NCI-H1417 (cell line): ENCODE measurements at places on chromosomes 16 and 17.
A peak's percentile ranks its signal among the peaks of the same experiment; 100 is the strongest.

- DNase-seq, result no peak
Measured at GRCh38 chr17:60352569-60352968, 39.4 kb downstream of the USP32 start.

GRCh38 chr17:39997543-39997942 is 16.9 kb downstream of the PSMD3 start:
- no peak for DNase-seq

DNA sequence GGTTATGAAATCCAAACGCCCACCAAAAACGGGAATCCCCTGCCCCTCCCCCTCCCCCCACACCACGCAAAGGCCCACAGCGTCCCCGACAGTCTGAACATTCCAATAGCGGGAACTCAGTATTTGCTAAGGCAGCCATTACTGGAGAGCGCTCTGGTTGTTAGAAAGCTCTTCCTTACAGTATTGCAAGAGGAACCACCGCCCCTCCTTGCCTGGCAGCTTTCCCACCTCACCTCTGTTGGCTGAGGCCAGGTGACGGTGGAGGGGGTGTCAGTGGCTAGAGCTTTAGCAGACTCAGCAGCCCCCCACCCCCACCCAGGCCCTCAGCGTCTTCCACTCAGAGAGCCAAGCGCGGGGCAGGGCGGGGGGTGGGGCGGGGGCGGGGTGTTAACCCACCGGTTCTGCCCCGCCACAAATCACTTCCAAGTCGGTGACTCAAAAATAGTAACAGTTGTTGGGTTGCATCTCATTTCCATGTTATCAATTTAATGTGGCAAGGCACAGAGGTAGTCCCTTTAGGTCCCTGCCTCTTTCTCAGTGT is 2.2 kb upstream of the PLEKHH3 start:
- peak; percentile 46 for DNase-seq

GRCh38 chr16:6892966-6893365 is 439.7 kb upstream of the RBFOX1 start:
- no peak for DNase-seq

GRCh38 chr17:33404070-33404819 is 111.2 kb upstream of the ASIC2 start:
- DNase-seq, result no peak

DNA sequence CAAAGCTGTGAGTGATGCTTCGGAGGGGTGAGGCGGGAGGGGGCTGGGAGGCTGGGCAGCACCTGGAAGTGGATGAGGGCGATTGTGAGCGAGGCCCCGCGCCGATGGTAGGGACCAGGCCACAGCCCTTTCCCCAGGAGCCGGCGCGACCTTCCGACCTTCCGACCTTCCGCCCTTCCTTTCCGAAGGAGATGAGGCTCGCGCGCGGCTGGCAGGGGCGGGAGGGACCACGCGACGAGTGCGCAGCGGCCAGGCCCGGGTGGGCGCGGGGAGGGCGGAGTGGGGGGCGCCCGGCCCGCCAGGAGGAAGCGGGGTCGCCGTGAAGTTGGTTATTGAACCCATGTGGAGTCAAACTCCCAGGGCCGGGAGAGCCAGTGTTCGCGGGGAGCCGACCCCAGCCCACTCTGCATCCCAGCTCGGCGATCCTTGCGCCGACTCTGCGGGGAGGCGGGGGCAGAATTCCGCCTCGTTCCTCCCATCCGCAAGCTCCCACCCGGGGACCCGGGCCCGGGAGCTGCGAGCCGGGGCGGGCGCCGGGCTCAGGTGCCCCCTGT is 56.6 kb downstream of the RAP1GAP2 start:
- DNase-seq, result peak; percentile 44

DNA sequence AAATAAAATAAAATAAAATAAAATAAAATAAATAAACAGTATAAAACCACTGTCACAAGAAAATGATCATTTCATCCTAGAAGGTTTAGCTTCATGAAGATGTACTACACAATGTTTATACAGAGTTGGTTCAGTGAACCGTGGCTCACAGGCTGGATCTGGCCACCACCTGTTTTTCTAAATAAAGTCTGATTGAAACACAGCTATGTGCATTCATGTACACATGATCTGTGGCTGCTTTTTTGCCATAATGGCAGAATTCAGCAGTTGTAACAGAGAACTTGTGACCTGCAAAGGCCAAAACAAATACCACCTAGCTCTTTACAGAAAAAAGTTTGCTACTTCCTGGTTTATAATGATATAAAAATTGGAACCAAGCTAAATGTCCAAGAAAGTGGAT is 12.6 kb upstream of the RPRML start:
- no peak for DNase-seq

GRCh38 chr17:2093349-2093748 is 38.4 kb downstream of the HIC1 start:
- DNase-seq, result no peak

- no peak for DNase-seq
Measured at GRCh38 chr17:79840989-79841286, 1.7 kb upstream of the CBX4 start.

DNA sequence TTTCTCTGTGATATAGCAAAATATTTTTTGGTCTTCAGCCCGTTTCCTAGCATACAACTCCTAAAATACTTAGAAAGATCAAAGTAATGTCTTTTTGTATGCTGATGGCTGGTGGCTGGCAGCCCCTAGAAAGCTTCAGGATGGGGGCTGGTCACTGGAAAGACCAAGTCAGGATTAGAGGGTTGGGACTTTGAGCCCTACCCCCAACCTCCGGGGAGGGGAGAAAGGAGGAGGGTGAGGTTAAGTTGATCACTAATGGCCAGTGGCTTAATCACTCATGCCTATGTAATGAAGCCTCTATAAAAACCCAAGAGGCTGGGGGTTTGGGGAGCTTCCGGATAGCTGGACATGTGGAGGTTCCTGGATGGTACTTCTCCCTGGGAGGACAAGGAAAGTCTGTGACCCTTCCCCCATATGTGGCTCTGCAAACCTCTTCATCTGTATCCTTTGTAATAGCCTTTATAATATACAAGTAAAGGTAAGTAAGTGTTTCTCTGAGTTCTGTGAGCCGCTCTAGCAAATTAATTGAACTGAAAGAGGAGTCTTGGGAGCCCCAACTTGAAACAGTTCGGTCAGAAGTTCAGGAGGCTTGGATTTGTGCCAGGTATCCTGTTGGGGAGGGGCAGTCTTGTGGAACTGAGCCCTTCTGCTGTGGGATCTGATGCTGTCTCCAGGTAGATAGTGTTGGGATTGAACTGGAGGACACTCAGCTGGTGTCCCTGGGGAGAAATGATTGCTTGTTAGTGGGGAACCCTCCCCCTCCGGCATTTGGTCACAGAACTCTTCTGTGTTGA is 3.5 kb downstream of the SLC7A6 start:
- DNase-seq, result peak; percentile 83

GRCh38 chr17:50169881-50170459 is 4.2 kb downstream of the SGCA start:
- DNase-seq, result no peak

GRCh38 chr16:27859020-27859419 is 204.5 kb downstream of the GSG1L start:
- no peak for DNase-seq

GRCh38 chr16:31181102-31181830 is 1.3 kb downstream of the FUS start:
- DNase-seq, result no peak

- no peak for DNase-seq
Measured at GRCh38 chr17:6108382-6108781, 38.2 kb downstream of the WSCD1 start.

- DNase-seq, result no peak
Measured at GRCh38 chr17:43732958-43733357, 25.6 kb downstream of the SOST start.

DNA sequence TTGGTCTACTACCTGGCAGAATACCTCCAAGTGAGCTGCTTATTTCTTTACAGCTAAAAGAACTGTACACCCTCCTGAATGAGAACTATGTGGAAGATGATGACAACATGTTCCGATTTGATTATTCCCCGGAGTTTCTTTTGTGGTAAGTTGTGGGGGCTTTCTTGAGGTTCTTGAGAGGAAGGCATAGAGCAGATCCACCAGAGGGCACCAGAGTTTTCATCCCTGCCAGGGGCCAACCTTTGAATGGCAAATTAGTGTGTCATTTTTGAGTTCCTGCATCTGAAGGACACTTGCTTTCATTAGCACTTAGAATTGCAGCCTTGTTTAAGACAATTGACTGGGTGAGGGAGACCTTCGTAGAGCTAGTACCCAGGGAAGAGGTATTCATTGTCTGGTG is 35.0 kb downstream of the NMT1 start:
- no peak for DNase-seq

GRCh38 chr16:75746359-75746758 is 20.1 kb upstream of the CPHXL start:
- no peak for DNase-seq

DNA sequence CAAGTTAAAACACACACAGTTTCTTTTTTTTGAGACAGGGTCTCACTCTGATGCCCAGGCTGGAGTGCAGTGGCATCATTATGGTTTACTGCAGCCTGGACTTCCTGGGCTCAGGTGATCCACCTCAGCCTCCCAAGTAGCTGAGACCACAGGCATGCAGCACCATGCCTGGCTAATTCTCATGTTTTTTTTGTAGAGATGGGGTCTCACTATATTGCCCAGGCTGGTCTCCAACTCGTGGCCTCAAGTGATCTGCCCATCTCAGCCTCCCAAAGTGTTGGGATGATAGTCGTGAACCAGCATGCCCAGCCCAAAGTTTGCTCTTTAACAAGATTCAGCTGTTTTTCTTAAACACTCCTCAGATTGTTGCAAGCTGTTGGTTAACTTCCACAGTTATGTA is 39.0 kb downstream of the PRPSAP2 start:
- DNase-seq, result no peak

DNA sequence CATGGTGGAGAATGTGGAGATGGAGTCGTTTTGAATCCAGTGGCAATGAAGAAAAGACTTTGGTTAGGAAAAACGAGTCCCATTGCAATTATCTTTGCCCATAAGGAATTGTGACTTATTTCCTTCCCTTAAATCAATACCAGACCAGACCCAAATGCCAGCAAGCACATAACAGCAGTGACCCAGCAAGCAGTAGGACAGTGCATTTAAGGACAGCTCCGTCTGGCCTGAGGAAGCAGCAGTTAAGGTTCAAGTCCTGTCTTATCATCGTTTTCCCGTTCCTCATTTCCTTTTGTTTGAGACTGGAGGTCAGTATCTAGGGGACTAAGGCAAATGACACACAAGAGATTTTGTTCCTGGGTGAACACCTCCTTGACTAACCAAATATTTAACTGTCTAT is 74.6 kb upstream of the FAM20A start:
- no peak for DNase-seq

- DNase-seq, result no peak
Measured at GRCh38 chr16:50941681-50942080, 199.8 kb downstream of the CYLD start.

GRCh38 chr17:41026715-41027471 is at the start of gene KRTAP1-5:
Gene KRTAP1-5, minus strand, starts transcription at chr17:41027208. Its CDS starts 53 bp downstream, at chr17:41027155.
- no peak for DNase-seq

DNA sequence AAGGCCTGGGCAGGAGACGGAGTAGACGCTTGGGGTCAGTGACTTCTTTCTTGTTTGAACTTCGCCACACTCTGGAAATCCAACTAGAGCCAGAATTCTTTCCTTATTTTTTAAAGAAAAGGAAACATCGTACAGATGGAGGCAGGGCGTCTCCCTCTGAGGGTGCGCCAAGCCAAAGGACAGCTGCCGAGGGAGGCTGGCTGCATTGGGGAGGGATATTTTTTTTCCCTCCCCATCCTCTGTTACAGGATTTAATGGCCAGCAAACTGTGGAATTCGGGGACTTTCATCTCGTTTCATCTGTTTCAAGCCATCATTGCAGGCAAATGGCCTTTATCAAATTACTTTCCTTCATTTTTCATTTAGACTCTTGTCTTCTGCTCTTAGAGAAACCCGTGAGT is 15.9 kb downstream of the CDK5R1 start:
- DNase-seq, result no peak

- DNase-seq, result no peak
Measured at GRCh38 chr16:81602256-81602776, 157.7 kb downstream of the CMIP start.

DNA sequence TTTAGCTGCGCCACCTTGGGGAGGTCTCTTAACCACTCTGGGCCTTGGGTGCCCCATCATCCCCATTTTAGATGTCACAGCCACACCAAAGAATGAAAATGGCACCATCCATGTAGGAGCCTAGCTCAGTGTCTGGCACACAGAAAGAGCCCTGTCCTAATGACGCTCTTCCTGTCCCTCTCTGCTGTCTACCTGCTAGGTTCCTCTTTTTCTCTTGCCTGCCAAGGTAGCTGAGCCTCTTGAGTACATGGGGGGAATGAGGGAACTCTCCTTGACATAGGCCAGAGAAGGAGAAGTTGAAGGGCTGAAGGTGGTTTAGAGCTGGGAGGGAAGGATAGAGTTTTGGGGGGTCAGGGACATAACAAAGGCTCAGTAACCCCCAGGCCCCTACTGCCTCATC is 1.8 kb downstream of the RUNDC3A start:
- DNase-seq, result no peak

DNA sequence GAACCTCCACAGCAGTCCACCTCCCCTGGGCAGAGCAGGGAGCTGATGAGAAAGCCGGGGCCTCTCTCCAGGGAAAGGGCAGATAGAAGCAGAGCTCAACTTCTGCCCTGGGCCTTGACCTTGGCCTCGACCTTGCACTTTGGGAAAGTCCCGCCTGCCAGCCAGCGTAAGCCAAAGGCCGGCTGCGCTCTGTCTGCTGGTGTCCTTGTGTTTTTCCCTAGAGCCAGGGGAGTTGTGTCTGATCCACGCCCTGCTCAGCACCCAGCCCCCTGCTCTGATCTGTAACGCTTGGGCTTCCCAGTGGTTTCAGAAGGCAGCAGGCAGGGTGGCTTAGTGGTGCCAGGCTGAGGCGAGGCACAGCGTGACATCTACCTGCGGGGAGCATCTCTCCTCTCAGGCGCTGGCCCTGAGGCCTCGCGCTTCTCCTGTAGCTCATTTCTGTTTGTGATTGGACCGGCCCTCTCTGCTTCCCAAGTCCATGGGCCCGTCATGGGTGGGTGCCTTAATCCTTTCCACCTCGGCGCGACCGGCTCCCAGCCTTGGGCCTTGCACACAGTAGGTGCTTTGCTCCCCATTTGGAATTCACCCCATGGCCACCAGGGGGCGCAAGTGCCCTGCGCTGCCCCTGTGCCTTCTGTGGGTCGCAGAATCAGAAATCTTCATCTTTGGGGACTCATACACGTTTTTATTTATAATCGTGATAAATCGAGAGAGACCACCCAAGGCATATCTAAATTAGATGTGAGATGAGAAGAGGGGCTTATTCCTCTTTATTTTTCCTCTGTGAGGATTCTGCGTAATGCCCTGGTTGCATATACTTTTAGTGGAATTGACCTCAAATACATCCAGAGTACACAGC is 24.2 kb downstream of the SGSH start:
- DNase-seq, result no peak

DNA sequence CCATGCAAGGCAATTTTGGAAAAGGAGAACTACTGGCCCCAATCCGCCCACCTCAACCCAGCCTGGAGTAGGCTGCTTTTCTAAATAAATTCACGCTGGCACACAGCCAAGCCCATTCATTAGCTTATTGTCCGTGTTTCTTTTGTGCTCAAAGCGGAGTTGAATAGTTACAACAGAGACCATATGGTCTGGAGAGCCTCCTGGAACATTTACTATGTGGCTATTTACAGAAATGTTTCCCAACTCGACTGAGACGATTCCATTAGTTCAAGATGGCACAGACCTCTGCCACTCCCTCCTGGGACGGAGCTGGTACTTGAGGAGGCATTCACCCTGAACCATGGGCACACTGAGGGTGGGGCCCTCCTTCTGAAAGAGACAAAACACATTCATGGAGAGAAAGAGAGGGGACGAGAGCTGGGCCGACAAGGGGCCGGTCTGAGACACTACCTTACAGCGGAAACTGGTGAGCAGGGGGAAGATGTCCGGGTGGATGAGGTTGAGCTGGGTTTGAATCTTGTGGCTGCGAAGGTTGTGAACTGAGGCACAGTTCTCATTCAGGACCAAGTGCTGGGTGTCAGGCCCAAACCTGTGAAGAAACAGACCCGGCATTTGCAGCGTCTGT is 15.7 kb downstream of the ELAC2 start:
- peak; percentile 72 for DNase-seq
